ENCODE measurements at places on chromosomes 6 and 20.

GRCh38 chr20:7939663-7940062 lies 595 bp downstream of the HAO1 start:
- no peak for DNase-seq

DNA sequence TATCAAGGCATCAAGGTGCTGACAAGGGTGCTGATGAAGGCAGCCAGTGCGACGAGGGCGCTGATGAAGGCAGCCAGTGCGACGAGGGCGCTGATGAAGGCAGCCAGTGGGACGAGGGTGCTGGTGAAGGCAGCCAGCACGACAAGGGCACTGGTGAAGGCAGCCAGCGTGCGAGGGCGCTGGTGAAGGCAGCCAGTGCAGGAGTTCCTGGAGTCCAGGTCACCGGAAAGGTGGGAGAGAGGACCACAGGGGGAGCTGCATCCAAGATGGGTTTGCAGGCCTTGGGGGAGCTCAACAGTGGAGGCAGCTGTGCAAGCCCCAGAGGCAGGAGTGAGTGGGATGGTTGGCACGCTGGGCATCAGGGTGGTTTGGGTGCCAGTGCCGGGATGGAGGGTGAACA lies 176.3 kb downstream of the TBXT start:
- no peak for DNase-seq

DNA sequence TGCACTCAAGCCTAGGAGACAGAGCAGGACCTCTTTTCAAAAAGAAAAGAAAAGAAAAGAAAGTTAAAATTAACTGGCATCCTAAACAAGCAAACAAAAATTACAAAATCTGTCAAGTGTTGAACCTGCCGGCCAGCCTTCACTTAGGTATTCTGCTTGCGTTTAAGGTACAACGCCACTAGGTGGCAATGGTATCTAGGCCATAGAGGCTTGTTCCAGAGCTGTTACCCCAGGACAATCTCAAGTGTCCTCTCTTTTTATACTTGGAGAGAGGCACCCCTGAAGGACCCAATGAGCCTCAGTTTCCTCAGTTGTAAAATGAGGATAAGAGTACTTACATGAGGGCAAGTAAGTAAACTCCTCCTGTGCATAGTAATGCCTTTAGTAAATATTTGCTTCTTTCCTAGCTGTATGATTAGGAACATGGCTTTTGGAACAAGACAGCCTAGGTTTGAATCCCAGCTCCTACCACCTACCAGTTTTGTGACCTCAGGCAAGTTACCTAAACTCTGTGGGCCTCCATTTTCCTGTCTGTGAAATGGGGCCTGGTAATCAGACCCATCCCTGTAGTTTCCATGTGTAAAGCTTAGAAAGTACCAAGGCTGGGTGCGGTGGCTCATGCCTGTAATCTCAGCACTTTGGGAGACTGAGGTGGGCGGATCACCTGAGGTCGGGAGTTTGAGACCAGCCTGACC lies 5.8 kb upstream of the PACSIN1 start:
- no peak for DNase-seq

DNA sequence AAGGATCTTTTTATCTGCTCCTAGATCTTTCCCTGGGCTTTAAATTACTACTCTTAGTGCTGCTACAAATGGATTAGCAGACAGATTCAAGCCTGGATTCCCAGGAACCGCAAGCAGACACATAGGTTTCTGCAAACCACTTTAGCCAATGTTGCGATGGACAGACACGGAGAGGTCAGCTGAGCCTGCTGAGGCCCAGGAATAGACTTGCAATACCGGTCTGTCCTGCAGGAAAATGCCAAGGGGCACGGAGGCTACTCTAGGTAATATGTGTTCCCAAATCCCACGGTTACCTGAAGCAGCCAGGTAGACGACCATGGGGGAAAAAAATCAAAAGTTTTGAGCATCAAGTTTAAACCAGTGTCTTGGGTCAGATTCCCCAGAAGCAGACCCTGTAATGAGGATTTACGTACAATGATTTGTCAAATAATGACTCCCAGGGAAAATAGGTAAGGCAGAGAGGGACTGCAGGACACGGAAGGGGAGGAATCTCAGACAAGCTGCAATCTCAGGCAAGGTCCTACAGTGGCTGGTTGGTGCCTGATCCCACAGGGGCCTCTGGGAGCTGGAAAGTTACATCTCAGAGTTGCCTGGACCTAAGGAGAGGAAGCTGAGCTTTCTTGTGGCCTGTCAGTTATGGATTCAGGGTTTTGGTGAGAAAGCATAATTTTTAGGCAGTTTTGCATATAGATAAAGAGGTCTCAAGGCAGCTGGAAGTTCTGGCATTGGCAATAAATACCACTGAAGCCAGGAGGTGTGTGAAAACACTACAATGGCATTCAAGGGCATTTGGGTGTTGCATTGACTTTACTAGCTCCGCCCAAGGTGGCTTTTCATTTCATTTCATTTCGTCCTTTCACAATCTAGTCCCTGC lies 12.5 kb downstream of the OTOR start:
- no peak for DNase-seq

DNA sequence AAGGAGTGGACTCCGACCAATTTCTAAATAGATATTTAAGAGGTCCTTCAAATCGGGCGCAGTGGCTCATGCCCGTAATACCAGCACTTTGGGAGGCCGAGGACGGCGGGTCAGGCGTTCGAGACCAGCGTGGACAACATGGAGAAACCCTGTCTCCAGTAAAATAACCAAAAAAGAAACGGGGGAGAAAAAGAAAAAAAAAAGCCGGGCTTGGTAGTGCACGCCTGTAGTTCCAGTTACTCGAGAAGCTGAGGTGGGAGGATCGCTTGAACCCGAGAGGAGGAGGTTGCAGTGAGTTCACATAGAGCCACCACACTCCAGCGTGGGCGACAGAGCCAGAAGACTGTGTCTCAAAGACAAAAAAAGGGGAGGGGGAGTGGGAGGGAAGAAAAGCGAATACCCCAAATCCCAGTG lies 53.3 kb upstream of the HFE start:
- no peak for DNase-seq

GRCh38 chr20:4156411-4156810 lies 141.1 kb upstream of the RNF24 start:
- no peak for DNase-seq

DNA sequence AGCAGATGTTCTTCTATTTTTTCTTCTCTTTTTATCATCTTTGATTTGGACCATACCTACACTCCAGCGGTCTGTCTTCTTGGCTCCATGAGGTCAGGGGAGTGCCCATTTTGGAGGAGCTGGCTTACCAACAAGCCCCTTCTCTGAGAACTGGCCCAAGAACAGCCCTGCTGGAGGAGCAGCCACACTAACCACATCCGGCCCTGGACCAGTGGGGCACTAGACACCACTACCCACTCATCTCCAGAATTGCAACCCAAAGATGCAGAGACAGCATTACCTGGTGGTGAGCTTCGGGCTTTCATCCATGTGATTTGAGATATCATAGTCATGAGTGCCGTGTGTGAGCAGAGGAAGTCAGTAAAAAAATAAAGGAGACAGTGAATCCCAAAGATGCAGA lies 599.4 kb upstream of the CDH4 start:
- DNase-seq = no peak

GRCh38 chr6:56378966-56379585 lies 131.7 kb upstream of the COL21A1 start:
- DNase-seq = no peak

Measured in amygdala (tissue), 56 donors.